ENCODE measurements at places on chromosomes 5 and 9.

- DNase-seq, result no peak
Observed at GRCh38 chr5:27876071-27876470, 837.7 kb upstream of the CDH9 start.

DNA sequence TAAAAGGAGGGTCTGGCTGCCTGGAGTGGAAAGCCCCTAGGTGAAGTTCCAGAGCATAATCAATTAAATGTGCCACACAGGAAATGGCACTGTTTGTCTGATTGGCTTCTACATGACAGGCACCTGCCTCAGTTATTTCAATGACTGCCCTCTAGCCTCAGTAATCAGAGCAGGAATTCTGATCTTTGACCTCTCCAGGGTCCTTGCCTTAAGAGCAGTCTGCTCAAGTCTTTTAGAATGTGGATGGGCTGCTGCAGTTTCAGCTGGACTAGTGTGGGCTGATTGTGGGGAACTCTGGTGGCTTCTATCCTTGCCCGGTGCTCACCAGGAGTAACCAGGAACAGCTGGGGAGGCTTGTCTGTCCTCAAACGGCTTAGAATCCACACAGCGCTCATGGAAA lies 98.9 kb downstream of the LIX1 start:
- DNase-seq, result no peak

DNA sequence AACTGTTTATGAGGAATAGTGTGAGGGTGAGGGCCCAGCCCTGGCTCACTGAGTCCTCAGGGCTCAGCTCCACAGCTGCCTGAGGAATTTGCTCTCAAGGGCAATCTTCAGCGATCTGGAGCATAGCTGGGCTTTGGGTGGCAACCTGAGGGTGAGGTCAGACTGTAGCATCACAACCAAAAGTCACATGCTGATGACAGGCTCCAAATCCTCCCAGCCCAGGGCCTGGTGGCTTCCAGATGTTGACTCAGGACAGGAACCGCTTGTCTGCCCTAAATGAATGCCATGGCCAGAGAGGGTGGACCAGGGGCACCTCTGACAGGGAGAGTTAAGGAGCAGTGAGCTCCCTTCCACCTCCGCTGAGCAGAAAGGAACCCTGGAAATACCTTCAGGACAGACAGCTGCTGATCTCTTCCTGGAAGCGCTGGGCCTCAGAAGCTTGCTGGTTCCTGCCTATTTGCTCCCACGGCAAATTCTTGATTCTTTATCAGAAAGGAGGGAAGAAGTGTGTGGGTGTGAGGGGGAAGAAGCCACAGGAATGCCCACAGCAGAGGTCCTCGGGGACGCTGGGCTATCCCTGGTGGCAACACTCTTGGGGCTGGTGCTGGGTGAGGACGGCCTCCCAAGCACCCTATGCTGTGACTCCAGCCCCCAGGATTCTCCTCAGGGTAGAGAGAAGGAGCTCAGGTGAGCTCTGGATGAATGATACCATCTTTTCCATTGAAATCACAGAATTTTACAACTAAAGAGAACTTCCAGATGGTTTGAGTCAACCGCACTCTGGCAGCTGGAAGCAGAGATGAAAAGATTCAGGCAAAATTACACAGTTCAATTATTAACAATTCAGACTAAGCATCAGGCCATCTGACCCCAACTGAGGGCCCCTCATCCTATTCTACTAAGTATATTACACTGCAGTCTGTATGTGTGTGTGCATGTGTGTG lies 13.8 kb upstream of the CTSL start:
- no peak for DNase-seq

DNA sequence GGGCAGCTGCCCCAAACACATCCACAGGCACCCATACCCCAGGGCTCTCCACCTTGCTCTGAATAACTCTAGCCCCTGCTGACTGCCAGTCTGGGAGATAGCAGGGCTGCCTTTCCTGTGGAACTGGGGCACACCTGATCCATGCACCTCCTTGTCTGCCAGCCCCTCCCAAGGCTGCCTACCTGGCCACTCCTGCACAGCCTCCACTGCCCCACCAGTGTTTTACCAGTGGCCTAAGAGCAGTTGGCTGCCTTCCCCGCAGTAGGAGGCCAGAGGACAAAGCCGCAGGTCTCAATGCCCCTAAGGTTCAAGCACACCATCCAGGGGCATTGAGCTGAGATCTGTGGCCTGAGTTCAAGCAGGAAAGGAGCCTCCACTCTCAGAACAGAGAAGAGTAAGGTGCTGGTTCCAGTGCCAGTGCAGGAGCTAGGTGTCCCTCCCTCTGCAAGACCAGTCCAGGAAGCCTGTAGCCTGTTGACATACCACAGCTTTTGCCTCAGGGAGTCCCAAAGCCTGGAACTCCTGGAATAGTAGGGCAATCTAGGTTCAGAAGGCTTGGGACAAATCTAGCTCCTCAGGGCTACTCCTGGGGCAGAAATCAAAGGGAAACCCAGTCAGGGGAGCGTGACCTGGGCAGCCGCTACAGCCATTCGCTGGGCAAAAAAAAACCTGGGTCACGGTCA lies 514.5 kb upstream of the PTGER4 start:
- DNase-seq, result no peak

GRCh38 chr5:153661897-153662296 lies 171.4 kb downstream of the GRIA1 start:
- DNase-seq, result no peak

DNA sequence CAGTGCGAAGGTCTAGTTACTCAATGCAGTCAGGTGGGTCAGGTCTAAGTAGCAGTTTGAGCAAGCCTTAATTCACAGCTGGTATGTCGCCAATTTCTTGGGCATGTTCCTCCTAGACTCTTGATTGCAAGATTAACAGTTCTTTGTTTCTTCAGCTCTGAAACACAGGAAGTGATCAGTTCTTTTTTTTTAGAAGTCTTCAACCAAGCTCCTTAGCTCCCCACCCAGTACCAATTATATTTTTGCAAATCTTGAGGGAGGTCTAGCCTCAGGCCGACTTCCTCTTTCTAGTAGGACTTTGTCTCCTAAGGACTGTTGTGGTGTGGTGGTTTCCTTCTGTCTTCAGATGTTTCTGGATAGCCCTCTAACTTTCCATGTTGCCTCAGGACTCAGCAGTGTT lies 2054.2 kb downstream of the MAT2B start:
- DNase-seq, result no peak

DNA sequence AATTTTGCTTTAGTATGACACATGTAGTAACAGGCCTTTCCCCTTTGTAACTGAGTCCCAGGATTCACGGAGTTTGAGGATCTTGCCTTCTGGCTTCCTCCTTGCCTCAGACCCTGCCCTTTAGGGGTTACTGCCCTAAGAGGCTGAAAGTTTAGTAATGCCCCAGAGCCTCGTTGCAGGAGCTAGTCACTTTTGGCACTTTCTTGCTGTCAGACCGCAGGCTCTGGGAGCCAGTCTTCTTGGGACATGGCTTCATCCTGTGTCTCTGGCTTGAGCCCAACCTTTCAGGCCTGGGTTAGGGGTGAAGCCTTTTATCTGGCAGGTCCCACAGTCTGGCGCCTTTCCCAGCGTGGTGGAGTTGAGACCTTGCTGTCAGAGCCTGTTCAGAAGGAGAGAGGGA lies 185.6 kb upstream of the DMRT1 start:
- DNase-seq, result no peak

GRCh38 chr9:125444166-125444565 lies 182.5 kb downstream of the GAPVD1 start:
- DNase-seq, result no peak

DNA sequence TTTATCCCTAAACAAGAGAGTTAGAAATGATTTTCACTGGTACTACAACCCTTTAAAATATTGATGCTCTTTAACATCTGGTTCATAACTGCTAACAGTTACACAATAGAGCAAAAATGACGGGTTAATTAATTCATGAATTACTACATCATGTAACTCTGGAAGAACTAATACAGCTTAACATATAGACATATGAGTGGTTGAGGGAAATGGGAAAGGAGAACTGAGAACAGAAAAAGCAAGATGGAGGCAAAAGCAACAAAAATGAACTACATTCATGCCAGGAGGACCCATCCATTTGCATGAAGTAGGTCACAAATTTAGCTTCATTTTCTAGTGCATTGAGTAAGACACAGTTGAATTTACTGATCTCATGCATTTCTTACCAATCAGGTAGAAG lies 61.8 kb downstream of the C9 start:
- DNase-seq, result no peak
